ENCODE measurements at places on chromosomes 3 and 15.

GRCh38 chr3:194333981-194334320, 17.2 kb downstream of the CPN2 start:
- no peak for DNase-seq

DNA sequence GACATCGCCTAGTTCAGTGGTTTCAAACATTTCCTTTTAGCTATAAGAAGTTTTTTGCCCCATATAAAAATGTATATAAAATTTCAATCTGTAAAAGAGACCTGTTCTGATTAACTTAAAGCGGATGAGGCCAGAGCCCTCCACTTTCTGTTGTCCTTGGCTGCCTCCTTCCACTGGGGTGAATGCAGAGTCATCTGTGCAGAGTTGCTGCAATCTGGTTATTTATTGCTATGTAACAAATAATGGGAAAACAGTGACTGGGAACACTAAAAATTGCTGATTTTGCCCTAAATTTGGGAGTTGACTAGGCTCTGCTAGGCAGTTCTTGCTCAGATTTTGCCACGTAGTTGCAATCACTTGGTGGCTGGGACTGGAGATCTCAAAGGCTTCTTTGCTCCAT, 637.8 kb downstream of the GRM7 start:
- no peak for DNase-seq

- no peak for DNase-seq
Observed at GRCh38 chr3:63344661-63345060, 66.6 kb downstream of the SYNPR start.

DNA sequence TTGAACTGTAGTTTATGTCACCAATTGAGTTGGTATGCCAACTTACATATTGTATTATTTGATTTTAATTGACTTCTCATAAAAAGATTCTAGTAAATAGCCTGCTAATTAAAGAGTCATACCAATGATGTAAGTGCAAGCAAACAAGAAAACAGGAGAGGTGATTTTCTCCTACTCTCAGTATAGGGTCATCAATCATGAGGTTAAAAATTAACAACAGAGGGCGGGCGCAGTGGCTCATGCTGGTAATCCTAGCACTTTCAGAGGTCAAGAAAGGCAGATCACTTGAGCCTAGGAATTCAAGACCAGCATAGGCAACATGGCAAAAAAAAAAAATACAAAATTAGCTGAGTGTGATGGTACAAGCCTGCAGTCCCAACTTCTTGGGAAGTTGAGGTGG, 108.7 kb downstream of the MYO9A start:
- DNase-seq: no peak

- no peak for DNase-seq
Observed at GRCh38 chr3:119294696-119295671, 801 bp downstream of the ARHGAP31 start.

GRCh38 chr3:39284457-39284881, 4.6 kb upstream of the CX3CR1 start:
- no peak for DNase-seq

GRCh38 chr15:100705841-100706240, 103.5 kb downstream of the ASB7 start:
- DNase-seq: no peak

DNA sequence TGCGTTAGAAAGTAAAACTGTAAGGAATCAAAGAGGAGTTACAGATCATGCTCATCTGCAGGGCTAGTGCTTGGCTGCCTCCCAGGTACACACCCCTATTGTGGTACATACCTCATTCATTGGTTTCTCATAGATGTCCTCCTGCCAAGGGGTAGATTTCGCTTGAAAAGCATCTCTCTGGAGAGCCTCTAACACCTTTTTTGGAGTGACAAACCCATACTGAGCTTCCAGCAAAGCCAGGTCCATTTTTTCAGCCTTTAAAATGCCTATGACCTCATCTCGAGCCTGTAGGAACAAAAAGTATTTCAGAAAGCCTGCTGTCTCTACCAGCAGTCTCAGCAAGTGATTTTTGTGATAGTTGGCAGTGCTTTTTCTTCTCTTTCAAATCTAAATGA, 112.1 kb downstream of the CMSS1 start:
- no peak for DNase-seq

DNA sequence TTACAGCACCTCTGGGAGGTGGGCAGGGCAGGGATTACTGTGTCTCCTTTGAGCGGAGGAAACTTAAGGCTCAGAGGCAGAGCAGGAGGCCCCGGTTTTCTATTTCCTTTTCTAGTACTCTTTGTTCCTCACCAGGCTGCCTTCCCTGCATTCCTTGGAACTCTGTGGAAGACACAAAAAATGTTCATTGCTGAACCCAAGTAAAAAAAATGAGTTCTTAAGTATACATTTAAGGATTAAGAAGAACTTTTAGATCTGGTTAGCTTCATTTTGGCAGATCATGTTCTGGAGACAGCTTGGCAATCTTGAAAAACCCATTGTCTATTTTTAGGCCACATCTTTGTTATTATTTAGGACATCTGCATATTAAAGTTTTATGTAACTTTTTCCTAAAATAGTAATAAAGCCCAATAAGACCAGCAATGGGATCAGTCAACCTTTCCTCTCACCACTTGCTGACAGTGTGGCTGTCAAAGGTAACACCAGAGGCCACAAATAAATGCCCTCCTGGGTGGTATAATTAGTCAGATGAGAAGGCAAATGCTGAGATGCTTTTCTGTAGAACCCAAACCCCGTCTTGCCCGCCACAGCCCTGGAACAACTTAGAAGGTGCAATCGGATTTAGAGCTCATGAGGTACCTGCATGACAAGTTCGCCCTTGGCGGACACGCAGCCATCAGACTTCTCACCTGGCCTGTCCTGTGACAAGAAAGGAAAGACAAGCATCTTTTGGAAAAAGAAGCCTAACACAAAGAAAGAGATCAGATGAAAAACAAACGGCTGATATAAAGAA, 97.2 kb downstream of the DGKG start:
- DNase-seq: no peak
